ENCODE measurements at places on chromosomes 7 and 10.

DNA sequence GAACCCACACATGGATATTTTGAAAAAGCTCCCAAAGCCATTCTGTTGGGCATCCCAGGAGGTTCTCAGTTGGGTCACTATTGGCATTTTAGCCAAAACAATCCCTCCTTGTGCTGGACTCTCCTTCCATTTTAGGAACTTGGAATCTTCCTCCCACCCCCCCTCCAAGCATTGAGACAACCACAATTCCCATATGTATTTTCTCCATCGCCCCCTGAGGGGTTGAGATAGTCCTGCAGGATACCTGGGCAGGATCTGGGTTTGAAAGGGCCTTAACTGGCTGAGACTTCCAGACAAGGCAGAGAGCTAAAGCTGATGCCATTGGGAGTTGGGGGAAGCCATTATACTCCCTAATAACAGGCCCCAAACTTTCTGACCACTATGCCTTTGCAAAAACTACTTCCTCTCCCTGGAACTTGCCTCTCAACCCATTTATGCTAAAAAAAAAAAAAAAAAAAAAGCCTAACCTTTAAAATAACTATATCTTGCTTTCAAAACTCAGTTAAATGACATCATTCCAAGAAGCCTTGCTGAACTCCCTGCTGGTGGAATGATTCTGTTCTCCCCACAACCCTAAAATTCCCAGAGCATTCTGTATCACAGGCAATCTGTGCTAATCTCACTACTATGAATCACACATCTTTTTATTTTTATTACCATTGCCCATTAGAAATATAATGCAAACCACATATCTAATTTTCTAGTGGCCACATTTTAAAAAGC lies 77.5 kb upstream of the PDE1C start:
- no peak for DNase-seq

GRCh38 chr10:22321156-22321923 lies 441 bp downstream of the BMI1 start:
- peak; percentile 53 for DNase-seq

DNA sequence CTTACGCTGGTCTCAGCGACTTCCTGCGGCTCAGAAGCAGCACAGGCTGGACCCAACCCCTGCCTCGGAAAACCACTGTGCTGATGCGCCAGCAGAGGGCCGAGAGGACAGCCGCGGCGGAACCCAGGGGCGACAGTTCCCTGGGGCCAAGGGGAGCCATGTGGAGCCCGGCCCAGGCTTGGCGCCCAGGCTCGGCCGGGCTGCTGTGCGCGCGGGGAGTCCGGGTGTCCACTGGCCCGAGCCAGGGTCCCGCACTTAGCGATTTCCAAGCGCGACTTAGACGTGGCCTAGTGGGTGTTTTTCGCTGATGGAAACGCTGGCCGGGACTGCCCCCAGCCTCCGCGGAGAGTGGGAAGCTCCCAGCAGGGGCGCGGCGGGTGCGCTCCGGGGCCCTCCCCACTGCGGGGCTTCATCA lies 18.6 kb upstream of the ZNF32 start:
- no peak for DNase-seq

- no peak for DNase-seq
These were observed 9.3 kb downstream of the TMEM120A start for GRCh38 chr7:75985009-75985517.

DNA sequence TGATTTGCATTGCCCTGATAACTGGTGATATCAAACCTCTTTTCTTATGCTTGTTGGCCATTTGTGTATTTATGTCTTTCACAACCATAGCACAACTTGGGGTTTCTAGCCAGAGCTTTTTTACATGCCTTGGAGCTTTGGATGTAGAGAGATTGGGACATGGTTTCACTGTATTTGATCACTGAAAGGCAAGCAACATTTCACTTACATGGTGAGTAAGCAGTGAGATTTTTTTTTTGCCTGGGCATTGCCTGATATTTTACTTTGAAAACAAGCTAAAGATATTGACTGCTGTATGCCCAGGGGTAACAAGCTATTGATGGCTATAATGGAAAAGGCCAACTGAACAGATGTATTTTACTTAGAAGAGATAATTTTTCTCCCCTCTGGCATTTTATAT lies 259.0 kb downstream of the PHTF2 start:
- DNase-seq, result no peak

Measured in stimulated activated CD4-positive, alpha-beta T cell treated with anti-CD3 and anti-CD28 coated beads, Interleukin-15, amount 100 ng/mL, for 1 hour (primary cell).